ENCODE measurements at places on chromosomes 3 and 15.

DNA sequence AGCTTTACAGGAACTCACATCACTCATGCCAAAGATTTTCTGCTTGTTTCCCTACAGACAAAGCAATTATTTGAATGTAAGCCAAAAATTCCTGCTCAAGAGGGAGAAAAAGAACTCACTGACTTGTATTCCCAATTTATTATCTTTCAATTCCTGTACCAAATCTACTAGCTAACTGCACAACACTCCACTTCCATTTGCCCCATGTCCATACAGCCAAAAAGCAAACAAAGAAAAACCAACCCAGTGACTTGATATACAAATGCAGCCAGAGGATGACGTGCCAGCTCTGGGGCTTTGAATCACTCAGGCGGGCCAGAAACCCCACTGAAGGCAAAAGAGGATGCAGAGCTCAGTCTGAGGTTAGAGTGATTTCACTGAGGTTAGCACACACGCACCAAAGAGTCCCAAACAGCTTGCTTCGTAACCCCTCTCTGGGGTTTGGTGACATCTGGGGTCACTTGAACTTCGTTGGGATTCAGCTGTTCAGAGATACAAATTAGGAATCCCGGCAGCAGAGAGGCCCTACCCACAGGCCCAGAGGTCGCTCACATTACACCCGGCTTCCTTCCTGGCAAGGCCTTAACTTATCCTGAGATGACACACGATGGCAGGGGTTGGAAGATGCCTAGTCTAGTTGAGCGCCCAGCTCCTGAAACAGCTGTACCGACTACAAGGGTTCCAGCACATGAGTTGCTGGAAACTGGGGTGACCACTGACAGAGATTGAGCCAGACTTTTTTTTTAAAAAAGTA is 1.6 kb downstream of the RFTN1 start:
- DNase-seq, result no peak

DNA sequence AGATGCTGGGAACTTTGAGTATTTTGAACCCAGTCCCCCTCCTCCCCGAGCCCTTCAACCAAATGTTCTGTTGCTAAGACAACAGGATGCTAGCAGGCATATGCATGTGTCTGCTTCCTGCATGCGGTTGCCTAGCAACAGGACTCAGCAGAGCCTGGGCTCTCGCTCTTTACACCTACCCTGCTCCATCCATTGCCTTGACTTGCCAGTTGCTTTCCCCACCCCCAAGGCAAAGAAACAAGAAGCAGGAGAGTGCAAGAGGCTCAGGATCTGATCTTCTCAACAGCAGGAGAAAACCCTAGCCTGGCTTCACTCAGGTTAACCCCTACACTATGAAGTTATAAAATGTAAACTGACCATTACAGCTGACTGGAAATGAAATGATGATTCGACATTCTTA is 393.0 kb downstream of the IGSF11 start:
- DNase-seq, result peak; percentile 44

GRCh38 chr3:123053107-123053506 is 13.7 kb upstream of the PDIA5 start:
- DNase-seq, result no peak

- DNase-seq, result no peak
Measured at GRCh38 chr3:13016721-13017255, 56.4 kb downstream of the IQSEC1 start.

GRCh38 chr15:69538379-69538778 is 85.8 kb downstream of the RPLP1 start:
- DNase-seq, result no peak

DNA sequence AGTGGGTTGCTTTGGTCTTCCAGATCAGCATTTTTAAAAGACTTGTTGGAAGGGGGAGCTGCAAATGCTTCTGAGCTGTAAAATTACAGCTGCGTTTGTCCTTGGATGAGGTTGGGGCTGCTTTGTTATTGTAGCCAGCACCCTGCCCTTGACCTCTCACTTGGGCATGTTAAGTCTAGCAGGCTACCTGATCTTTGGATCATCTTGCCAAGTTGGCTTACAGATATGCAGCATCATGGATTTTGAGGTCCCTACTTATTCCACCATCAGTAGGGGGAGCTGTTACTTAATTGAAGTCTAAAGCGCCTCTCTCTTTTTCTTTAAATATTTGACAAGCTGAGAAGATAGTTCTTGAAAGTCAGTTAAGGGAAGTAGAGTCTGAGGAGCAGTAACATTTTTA is 793.0 kb downstream of the MCTP2 start:
- no peak for DNase-seq

- DNase-seq, result no peak
Measured at GRCh38 chr15:29731865-29732264, 90.4 kb downstream of the TJP1 start.

DNA sequence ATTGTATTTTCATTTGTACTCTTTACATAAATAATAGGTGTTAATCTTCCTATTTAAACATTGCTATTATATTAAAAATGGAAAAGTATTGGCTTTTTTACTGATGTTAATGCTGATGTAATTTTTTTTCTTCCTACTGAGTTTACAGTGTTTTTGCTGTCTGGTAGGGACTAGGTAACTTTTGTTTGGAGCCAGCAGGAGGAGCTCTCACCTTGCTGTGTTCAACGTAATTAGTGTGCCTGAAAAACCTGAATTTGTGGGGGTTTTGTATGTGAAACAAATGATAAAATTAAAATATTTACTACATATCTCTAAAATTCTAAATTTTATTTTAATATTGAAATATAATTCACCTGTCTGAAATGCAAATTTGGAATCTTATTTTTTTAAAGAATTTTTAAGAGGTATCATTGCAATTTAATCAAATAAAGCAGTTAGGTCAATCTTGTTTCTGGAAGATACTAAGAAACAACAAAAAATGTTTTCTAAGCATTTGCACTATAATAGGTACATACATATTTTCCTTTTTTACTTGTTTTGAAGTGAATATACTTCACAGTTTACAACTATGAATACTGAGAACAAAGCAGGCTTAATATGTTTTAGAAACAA is 48.8 kb downstream of the EPHA6 start:
- peak; percentile 17 for DNase-seq

- DNase-seq, result no peak
Measured at GRCh38 chr3:173892547-173892946, 495.0 kb downstream of the NLGN1 start.

GRCh38 chr15:26376243-26376642 is 396.6 kb downstream of the GABRB3 start:
- no peak for DNase-seq
